ENCODE measurements at places on chromosomes 16 and 17.

DNA sequence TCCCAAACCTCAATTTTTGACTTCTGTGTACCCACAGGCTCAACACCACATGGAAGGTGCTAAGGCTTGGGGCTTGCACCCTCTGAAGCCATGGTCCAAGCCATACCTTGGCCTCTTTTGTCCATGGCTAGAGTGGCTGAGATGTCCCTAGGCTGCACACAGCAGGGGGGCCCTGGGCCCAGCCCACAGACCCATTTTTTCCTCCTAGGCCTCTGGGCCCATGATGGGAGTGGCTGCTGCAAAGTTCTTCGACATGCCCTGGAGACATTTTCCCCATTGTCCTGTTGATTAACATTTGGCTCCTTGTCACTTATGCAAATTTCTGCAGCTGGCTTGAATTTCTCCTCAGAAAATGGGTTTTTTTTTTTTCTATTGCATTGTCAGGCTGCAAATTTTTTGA lies 47.0 kb downstream of the TBC1D26 start:
- no peak for DNase-seq

- DNase-seq: no peak
These were observed 53.7 kb upstream of the TEKT3 start for GRCh38 chr17:15395091-15395490.

DNA sequence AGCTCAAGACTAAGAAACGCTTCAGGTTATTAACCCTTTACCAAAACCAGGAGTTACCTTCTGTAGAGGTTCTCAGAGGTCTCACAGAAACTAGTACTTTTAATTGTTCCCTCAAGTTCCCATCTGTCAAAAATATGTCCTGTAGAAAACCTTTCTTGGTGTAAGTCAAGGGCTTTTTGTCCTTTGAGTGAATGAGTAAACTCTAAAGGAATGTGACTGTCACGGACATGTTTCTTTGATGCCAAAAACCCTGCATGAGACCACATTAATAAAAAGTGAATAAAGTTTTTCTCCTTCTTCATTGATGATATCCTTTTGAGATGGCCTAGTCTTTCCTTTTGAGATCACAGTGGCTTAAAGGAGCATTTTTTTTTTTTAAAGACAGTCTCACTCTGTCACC lies 102.9 kb downstream of the NLK start:
- peak; percentile 10 for DNase-seq

- no peak for DNase-seq
These were observed 14.2 kb upstream of the TEKT5 start for GRCh38 chr16:10708969-10709368.

GRCh38 chr16:85048921-85049562 lies 21.4 kb downstream of the KIAA0513 start:
- no peak for DNase-seq
